Activated T-cell treated with anti-CD3 and anti-CD28 coated beads for 1 hour (primary cell): ENCODE measurements at places on chromosomes 6 and 20.

DNA sequence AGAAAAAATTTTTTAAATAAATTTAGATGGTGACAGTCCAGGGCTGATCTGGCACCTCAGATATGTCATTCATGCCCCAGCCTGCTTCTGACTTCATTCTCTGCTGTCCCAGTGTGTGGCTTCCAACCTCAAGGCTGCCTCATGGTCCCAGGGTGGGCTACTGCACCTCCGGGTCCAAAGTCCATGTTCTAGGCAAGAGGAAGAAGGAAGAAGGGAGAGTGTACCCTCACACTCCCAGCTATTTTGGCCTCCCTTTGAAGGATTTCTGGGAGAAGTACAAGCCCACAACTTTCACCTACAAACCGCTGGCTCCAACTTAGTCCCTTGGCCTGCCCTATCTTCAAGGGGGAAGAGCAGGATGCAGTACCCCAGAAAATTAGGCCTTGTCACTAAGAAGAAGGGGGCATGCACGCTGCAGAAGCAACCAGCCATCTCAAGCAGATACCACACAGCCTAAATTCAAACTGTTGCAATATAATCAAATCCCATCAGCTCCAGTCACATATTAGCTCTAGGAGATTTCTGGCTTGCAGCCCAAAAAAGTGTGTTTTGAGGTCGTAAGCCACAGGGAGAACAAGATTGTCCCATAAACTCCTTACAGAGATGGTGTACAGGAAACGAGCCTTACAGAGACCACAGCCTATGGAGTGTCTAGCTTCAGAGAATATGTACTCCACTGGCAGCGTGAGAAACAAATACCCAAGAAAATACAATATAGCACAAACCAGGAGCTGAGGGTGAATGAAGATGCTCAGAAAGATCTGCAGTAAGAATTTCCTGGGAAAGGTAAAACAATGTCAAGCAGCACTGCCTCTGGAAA lies 906 bp upstream of the BTN3A2 start:
- DNase-seq, result no peak

DNA sequence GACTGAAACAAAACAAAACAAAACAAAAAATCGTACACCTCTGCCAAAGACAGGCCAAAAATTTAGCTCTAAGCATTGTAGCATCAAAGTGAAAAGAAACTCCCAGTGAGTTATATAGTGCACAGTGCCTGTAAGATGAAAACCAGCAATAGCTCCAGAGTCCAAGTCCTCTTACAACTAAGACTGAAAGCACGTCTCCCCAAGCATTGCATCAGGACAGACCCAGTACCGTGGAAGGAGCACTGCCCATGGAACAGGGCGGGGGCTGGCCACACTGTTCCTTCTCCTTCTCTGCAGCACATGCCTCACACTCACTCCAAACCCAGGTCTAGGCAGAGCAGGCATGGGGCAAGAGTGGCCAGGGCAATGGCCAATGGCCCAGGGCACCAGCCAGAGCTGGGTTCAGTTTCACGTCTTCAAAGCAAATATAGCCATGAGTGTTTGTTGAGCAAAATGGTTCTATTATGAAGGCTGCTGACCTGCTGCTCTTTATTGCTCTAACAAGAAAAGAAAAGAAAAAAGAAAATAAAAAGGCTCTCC lies 72.2 kb upstream of the PBOV1 start:
- no peak for DNase-seq

DNA sequence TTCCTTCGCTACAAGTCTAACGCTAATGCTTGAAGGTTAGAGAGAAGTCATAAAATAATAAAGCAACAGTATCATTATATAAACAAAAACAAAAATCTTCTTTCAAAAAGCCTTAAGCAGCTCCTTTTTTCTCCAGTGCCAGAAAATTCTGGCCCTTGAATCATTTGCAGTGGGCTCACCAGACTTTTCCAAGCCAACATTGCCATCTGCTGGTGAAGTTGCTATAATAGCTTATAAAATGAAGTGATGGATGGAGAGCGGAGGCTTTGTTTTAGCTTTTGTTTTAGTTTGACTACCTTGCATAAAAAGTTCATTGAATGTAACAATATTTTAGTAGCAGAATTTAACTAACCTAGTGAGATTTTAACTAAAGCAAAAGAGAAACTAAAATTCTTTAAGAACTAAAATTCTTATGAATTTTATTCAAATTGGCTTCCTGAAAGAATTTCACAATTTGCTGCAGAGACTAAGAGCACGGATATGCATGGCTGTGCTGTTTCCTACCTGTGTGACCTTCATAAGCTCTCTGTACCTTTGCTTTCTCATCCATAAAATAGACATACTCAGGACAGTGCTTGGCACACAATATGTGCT lies 44.8 kb upstream of the SLC2A12 start:
- DNase-seq, result peak; percentile 46

DNA sequence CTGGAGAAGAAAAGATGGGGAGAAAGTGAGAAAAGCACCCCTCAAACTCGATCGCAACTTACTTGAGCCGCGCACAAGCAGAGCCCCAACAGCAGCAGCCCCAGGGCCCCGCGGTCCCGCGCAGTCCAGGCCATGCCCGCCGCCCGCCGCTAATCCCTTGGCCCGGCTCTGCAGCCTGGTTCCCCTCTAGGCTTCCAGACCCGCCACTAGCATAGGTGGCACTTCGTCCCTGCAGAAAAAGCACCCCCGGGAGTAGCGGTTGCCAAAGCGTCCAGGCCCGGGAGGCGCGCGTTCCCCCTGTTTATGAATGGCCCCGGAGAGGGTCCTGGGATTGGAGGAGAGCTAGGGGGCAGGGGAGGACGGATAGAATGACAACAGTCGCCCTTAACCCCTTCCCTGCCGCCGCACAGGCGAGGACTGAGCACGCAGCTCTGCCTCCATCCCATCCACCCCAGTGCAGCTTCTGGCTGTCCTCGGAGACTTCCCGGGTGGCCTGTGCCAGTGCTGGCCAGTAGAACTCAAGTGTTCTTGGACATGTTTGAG lies 19.9 kb downstream of the COL9A1 start:
- DNase-seq, result no peak

GRCh38 chr6:87259791-87260190 lies 62.6 kb upstream of the SMIM8 start:
- DNase-seq, result no peak

- no peak for DNase-seq
Observed at GRCh38 chr6:46129291-46129628, 529 bp upstream of the ENPP4 start.

DNA sequence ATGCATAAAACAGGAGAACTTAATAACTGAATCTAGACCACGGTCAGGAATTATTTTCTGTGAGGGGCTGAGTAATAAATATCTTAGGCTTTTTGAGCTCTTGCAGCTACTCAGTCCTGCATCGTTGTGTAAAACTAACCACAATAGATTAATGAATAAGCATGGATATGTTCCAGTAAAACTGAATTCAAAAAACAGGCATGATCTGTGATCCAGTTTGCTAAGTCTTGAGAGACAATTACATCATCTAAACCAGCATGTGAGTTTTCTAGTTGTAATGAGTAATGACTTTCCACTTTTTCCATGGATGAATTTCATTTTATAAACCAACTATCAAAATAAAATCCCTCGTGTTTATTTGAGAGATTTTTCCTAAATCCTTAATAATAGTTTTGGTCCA lies 336.8 kb downstream of the RFPL4B start:
- DNase-seq, result no peak

- no peak for DNase-seq
Observed at GRCh38 chr6:105382496-105382895, 20.4 kb downstream of the PREP start.

GRCh38 chr20:6489361-6490171 lies 277.9 kb upstream of the BMP2 start:
- no peak for DNase-seq

DNA sequence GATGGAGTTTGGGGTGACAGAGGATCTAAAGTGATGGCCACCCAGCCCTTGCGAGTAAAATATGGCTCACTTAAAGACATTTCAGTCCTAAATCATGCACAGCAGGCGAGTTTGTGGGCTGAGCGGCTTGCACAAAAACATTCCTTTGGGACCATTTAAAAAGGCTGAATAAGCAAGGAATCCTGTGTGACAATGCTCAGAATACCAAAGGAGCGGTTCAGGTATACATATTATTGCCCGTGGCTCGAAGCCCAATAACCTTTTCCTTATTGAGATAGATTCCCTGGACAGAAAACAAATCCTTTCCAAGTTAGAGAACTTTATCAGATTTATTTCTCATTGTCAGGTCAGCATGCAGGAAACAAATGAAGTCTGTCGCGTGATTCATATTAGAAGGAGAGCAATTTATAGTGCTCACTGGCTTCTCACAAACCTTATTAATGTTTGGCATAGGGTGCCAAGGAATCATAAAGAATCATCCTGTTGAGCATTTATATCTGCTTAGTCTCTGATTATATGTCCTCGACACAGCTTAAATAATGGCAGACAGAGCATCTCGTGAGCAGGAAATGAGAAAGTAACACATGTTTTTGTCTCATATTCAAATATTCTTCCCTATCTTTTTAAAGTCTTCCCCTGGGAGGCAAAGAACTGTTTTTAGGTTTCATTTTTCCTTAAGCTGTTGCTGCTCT lies 121.3 kb downstream of the TRMT11 start:
- no peak for DNase-seq

GRCh38 chr6:88840796-88841539 lies 122.5 kb downstream of the RNGTT start:
- DNase-seq, result no peak

GRCh38 chr20:53875452-53875851 lies 194.9 kb downstream of the BCAS1 start:
- DNase-seq, result no peak

DNA sequence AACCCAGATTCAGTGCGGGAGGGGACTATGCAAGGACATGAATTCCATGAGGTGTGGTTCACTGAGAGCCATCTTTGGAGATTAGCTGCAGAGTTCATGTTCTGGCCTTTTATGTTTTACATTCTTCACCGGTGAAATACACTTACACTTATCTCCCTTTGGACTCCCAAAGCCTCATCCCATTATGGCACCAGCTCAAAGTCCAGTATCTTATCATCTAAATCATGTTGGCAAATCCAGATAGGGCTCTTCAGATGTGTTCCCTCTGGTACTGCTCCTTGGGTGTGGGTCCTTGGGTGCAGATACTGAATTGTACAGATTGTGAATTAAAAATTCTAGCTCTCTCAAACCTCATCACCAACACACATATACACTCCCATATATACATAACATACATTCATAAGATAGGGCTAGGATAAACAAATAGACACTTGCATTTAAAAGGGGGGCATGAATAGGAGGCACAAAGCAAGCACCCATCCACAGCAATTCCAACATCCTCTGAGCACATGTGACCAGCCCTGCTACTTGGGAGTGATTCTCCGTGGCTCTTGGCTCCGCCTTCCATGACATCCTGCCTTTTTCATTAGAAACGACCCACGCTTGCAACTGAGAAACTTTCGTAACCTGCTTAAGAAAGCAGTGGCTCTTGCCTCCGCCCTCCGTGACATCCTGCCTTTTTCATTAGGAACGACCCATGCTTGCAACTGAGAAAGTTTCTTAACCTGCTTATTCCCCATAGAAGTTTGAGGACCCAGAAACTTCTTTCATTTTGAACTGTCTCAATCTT lies 53.6 kb upstream of the LRRC1 start:
- no peak for DNase-seq

- no peak for DNase-seq
Observed at GRCh38 chr6:92989656-92990055, 429.7 kb downstream of the EPHA7 start.
